Activated CD4-positive, alpha-beta T cell treated with anti-CD3 and anti-CD28 coated beads, Interleukin-2, Interleukin-4, amounts not matched to agents 100 ng/mL and 50 ng/mL, durations not matched to agents 16 hours and 8 hours (primary cell): ENCODE measurements at places on chromosomes 7 and 10.

DNA sequence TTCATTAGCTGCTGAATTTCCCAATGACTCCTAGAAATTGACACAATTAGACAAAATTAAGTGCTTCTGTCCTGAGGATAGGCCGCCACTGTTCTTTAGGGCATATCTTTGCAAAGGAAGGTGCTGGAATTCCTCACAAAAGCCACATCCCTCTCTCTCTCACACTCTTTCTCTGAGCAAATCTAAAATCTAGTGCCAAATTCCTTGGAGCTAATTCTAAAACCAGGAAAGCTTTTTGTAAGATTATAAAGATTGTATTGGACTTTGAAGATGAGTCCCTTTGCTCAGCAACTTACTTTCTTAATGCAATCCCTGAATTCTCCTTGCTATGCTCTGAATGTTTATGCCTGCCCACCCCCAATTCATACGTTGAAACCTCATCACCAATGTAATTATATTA lies 288.9 kb downstream of the KCNMA1 start:
- DNase-seq: no peak

GRCh38 chr10:122282253-122282671 lies 11.2 kb downstream of the BTBD16 start:
- DNase-seq: no peak

GRCh38 chr7:34928560-34928959 lies 108.7 kb downstream of the DPY19L1 start:
- no peak for DNase-seq

DNA sequence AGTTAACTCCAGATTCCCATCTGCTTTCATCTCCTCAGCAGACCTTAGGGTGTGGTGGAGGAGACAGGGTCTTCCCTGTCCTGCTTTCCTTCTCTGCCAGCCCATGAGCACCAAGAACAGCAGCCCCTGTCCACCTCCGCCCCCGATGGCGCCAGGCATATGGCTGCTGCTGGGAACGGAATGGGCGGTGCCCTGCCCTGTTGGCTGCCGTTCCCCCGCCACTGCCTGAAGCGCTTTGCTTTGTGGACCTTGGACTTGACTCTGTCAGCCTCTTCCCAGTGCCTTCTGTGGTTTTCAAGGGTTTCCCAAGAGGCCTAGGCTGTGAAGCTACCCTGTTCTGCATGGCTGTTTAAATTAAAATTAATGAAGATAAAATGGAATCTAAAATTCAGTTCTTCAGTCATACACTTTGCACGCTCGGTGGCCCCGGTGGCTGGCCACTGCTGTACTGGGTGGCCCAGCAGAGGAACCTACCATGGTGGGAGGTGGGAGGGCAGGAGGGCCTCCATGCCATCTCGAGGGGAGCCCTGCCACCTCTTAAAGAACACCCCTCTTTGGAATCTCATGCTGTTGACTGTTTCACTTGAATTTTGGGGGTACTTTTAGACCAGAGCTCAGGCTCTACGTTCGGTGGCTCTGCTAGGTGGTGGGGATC lies 78.7 kb downstream of the NKX6-2 start:
- no peak for DNase-seq

GRCh38 chr7:148114804-148115203 lies 475.8 kb upstream of the C7orf33 start:
- no peak for DNase-seq

GRCh38 chr10:83522881-83523386 lies 616.4 kb upstream of the GHITM start:
- DNase-seq: no peak
